Pancreas (tissue), 10 donors: ENCODE measurements at places on chromosomes 2 and 18.

- H3K27me3 ChIP-seq, result no peaks in the 10 kb centered on the region
- no peaks in the 10 kb centered on the region for H3K36me3 ChIP-seq
- no peaks in the 10 kb centered on the region for H3K4me1 ChIP-seq
- DNase-seq, result no peak
- no peak overlapping the region for H3K4me3 ChIP-seq
- no peak overlapping the region for H3K27ac ChIP-seq
These were observed 228.3 kb upstream of the ERBB4 start for GRCh38 chr2:212766921-212767320.

DNA sequence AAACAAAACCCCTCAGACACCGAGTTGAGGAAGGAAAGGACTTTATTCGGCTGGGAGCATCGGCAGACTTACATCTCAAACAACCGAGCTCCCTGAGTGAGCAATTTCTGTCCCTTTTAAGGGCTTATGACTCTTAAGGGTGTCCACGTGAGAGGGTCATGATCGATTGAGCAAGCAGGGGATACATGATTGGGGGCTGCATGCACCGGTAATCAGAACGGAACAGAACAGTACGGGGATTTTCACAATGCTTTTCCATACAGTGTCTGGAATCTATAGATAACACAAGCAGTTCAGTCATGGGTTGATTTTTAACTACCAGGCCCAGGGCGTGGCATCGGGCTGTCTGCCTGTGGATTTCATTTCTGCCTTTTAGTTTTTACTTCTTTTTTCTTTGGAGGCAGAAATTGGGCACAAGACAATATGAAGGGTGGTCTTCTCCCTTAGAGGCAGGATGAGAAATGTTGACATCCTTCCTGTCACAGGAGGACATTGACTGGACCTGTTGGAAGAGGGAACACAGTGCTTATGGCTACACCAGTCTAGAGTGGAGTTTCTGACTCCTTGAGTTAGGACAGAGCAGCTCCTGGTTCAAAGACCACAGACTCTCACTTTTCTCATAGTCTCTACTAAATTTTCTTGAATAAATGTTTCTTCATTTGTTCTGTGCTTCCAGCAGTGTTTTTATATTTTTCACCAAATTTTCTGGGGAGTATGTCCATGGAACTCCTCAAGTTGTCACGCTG, 35.8 kb downstream of the SPOPL start:
- no peak overlapping the region for H3K27ac ChIP-seq
- H3K4me1 ChIP-seq, result no peaks in the 10 kb centered on the region
- no peaks in the 10 kb centered on the region for H3K27me3 ChIP-seq
- H3K4me3 ChIP-seq, result no peak overlapping the region

DNA sequence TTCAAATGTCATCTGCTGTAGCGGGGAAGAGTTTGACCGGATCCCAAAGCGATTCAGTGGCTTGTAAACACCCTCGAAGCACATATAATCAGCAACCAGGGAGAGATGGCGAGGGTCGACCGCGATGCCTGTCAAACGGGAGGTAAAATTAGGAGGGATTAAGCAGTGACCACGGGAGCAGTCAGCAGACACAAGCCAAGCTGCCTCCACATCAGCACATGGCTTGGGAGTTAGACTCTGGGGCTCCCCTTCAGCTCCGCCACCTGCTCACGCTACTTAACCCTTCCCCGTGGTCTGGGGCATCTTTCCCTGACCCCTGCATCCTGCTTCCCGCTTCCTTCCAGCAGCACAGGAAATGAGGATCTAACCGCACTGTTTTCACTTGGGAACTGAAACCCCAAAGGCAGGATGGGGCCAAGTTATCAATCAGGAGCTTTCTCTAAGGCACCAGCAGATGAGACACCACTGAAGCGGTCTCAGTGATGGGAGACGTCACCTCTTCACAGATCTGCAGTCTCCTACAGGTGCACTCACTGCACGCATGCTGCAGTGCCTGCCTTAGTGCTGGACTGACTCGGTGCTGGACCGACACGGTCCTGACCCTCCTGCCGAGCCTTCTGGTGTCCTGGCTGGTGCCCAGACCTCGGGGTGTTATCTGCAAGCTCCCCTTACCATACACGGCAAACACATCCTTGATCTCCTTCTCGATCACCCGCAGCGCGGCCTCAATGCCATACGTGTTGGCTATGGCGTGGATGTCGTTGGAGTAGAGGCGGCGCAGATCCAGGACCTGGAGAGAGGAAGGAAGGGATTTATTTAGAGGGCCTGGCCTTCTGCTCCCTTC, 77.5 kb downstream of the POLR1A start:
- no peak overlapping the region for H3K4me3 ChIP-seq
- peaks cover 62% of the 10 kb centered on the region for H3K36me3 ChIP-seq
- H3K27ac ChIP-seq, result no peak overlapping the region
- no peaks in the 10 kb centered on the region for H3K27me3 ChIP-seq

- no peak for DNase-seq
- no peaks in the 10 kb centered on the region for H3K4me1 ChIP-seq
- no peak overlapping the region for H3K4me3 ChIP-seq
- H3K27ac ChIP-seq, result no peak overlapping the region
These were observed 163.3 kb downstream of the METTL4 start for GRCh38 chr18:2407961-2408360.

DNA sequence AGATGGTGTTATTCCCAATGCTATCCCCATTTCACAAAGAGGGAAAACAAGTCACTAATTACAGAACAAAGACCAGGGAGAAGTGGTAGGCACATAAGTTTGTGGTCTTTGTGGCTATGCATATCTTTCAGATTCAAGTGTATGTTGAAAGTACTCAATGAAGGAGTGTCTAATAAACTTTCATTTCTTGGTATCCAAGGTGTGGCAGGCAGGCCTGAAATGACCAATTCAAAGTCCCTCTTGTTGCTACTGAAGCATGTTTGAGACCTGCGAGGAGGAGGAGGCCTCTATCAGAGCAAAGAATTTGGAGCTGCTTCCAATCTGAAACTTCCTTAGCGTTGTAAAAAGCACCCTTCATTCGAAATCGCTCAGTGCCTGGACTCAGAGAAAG, 60.9 kb upstream of the KLF7 start:
- no peaks in the 10 kb centered on the region for H3K4me1 ChIP-seq
- H3K36me3 ChIP-seq, result no peaks in the 10 kb centered on the region
- H3K27ac ChIP-seq, result no peak overlapping the region

DNA sequence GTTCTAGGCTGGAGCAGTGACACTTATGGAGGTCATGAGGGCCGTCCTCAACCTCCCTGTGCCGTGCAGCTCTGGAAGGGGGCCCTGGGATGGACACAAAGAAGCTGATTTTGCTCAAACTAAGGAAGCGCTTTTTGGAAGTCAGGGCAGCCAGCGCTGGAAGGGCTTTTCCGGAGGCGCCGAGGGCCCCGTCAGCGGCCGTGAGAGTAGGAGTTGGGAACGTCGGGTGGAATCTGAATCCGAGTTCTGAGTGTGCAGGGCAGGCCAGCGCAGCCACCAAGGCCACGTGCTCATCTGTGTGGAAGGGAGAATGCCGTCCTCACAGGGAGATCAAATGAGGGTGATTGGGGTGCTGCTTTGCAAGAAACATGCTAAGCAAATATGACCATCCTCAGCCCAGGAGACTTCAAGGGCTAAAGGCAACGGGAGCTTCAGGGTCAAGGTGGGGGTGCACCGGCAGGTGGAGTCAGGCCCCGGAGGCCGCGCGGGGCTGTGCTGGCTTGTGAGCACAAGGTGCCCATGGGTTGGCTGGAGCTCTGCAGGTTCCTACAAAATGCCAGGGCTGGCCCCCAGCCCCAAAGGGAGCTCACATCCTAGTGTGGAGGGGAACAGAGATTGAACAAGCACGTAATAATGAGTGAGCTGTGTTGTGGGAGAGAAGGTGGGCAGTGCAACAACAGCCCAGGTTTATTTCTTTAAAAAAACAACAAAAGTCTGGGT, 70.4 kb upstream of the HPCAL1 start:
- H3K4me3 ChIP-seq, result no peak overlapping the region
- H3K27me3 ChIP-seq, result no peaks in the 10 kb centered on the region
- DNase-seq, result no peak
- H3K36me3 ChIP-seq, result no peaks in the 10 kb centered on the region
- H3K27ac ChIP-seq, result no peak overlapping the region

DNA sequence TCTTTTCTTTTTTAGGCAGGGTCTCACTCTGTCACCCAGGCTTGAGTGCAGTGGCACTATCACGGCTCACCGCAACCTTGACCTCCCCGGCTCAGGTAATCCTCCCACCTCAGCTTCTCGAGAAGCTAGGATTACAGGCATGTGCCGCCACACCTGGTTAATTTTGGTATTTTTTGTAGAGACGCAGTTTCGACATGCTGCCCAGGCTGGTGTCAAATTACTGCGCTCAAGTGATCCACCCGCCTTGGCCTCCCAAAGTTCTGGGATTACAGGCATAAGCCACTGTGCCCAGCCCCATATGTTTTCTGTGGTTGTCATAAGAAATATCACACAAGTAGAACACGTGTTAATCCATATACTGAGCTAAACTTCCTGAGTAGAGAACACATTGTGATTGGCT, 14.6 kb downstream of the ENOSF1 start:
- H3K4me1 ChIP-seq, result no peaks in the 10 kb centered on the region
- no peaks in the 10 kb centered on the region for H3K36me3 ChIP-seq
- no peak for DNase-seq
- H3K27me3 ChIP-seq, result no peaks in the 10 kb centered on the region
- no peak overlapping the region for H3K4me3 ChIP-seq
- no peak overlapping the region for H3K27ac ChIP-seq

GRCh38 chr18:64474255-64474654, 325.4 kb upstream of the LINC00305 start:
- H3K36me3 ChIP-seq, result no peaks in the 10 kb centered on the region
- no peak overlapping the region for H3K27ac ChIP-seq
- H3K4me3 ChIP-seq, result no peak overlapping the region
- no peaks in the 10 kb centered on the region for H3K27me3 ChIP-seq

DNA sequence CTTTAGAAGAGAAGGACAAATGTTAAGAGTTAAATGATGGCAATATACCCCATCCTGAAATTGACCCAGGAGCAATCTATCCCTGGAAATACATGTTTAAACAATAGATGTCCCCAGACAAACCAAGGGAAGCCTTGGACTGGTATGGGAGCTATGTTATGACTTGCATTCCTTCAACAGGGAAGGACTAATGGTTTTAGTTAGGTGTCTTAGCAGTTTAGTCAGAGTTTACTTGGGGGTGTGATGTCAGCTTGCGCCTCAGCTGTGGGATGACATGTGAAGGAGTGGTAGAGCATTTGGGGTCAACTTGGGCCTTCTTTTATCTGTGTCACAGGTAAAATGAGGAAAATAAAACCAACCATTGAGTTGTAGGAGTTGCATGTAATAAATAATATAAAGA, 36.8 kb downstream of the SPC25 start:
- no peaks in the 10 kb centered on the region for H3K27me3 ChIP-seq
- no peaks in the 10 kb centered on the region for H3K4me1 ChIP-seq
- no peak overlapping the region for H3K27ac ChIP-seq
- DNase-seq, result no peak
- H3K36me3 ChIP-seq, result peaks cover 27% of the 10 kb centered on the region

DNA sequence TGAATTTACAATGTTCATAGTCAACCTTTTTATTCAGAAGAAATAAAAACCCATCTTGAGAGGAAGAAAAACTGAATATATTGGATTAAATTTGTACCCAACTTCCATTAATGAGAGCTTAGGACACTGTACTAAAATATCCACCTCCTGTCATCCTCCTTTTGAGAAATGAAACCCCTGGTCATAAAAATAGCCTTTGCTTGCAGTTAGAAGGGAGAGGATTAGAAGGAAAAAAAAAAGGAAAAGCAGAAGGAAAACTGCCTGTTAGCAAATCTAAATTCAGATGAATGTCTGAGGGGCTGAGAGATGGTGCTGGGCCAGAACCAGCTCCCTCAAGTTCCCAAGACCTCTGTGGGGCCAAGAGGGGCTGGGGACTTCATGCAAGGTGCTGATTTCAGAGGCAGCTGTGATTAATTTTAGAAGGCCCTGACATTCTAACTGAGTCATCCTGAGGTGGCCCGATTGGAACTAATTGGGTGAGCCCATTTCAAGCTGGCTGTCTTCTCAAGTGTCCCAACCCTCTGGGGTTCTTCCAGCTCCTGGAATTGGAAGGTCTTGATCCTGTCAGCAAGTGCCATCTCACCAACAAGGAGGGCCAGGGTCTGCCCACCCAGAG, 38.4 kb upstream of the BIN1 start:
- no peaks in the 10 kb centered on the region for H3K4me1 ChIP-seq
- no peaks in the 10 kb centered on the region for H3K36me3 ChIP-seq
- H3K27ac ChIP-seq, result no peak overlapping the region
- no peak for DNase-seq
- no peaks in the 10 kb centered on the region for H3K27me3 ChIP-seq

DNA sequence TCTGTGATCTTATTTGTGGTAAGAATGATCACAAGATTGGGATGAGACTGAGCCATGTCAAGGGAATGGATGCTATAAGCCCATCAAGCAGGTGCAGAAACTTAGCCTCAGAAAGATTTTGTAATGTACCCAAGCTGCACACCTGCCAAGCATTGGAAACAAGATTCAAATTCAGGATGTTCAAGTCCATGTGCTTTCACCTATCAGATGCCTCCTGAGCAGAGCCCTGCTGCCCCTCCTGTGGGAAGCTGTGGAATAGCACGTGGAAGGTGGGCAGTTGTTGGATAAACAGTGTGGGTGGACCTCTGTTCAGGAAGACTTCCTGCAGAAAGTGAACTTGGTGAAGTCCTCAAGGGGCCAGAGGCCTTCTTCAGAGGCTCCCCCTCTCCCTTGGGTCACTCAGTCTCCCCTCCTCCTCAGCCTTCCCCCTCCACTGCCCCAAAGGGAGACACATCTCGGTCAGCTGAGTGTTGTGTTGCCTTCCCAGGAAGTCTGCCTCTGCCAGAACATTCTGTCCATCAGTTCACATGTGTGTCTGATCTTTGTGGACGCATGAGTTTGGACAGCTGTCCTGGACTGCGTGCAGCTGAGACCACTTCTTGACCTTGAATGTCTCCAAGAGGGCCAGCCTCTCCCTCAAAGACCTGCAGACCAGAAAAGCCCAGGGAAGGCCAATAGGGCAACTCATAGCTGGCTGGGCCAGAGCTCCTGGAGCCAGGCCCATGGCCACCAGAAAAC, 186.1 kb downstream of the INHBB start:
- H3K27me3 ChIP-seq, result no peaks in the 10 kb centered on the region
- H3K4me3 ChIP-seq, result no peak overlapping the region
- no peaks in the 10 kb centered on the region for H3K4me1 ChIP-seq
- no peak overlapping the region for H3K27ac ChIP-seq

DNA sequence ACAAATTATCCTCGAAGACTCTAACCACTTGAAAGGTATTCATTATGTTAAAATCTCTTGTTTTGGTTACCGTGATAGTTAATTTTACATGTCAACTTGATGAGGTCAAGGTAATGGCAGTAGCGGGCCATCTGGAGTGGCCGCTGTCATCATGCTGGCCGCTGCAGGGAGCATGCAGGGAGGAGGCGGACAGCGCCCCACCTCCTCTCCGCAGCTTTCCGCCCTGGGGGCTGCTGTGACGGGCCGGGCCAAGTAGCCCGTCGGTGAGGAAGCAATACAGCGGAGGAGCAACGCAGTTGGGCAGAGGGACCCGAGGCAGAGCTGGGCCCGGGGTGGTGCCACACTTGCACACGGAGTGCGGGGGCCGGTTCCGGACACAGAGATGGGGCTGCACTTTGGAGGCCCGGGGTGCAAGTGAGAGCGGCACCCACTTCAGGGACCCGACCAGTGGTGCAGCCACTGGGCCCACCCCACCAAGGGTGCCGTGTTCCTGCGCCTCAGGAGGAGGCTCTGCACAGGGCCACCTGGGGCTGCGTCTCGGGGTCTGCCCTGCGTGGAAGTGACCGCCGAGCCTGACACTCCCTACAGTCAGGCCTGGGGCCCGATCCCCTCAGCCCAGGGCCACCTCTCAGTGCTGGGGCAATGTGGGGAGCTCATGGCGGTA, 452.4 kb downstream of the LRATD1 start:
- no peak for DNase-seq
- no peaks in the 10 kb centered on the region for H3K27me3 ChIP-seq
- no peaks in the 10 kb centered on the region for H3K36me3 ChIP-seq

- peaks cover 7% of the 10 kb centered on the region for H3K4me1 ChIP-seq
- H3K27me3 ChIP-seq, result no peaks in the 10 kb centered on the region
- no peaks in the 10 kb centered on the region for H3K36me3 ChIP-seq
These were observed 34.3 kb downstream of the FMNL2 start for GRCh38 chr2:152369176-152369860.
